ENCODE measurements at places on chromosomes 3 and 15. TPM values are rescaled to one million over a fixed set of nuclear protein-coding genes. Genes with fewer than 3 reads are reported as not detected.

LTK gene
- 0.69 TPM for total RNA-seq

OIP5 gene
- total RNA-seq, result not detected

- no peak for DNase-seq
These were observed 665.4 kb upstream of the CBLB start for GRCh38 chr3:106534206-106534605.

GRCh38 chr3:73637042-73637441, 12.3 kb upstream of the PDZRN3 start:
- DNase-seq, result no peak

DNA sequence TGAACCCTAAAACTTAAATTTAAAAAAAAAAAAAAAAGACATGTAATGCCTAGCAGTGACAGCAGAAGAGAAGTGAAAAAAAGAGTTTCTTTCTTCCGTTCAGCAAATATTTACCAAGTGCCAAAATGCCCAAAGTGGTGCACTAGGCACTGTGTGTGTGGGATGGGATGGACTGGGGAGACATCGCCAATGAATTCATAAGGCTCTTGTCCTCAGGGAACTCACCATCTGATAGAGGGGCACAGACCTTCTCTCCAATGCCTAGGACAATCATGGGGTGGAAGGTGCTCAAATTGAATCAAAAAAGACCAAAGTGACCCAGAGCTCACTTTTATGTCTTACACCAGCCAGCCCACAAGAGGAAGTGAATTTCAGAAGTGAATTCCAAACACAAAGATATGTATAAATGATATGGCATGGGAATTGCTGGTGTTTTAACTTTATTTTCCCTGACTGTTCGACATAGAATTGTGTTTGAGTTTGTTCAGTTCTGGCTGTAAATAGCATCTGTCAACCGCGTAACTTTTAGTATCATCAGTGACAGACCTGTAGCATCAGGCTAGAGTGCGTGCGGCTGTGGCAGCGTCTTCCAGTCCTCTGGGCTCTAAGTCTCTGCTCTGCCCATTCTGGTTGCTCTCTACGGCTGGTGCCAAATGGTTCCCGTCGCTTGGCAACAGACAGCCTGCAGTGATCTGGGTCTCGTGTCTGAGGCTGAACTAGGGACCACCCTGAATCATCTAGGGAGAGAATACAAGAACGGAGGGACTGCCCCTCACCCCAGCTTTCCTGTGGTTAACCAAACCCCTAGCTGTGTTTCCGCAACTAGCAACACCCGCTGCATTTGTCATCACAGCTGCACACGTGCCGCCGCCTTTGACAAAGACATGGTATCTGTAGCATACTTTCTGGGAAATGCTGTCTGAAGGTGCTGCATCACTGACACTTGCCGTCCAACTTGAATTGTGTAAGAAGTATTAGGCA, 154.0 kb upstream of the THBS1 start:
- peak; percentile 94 for DNase-seq

DNA sequence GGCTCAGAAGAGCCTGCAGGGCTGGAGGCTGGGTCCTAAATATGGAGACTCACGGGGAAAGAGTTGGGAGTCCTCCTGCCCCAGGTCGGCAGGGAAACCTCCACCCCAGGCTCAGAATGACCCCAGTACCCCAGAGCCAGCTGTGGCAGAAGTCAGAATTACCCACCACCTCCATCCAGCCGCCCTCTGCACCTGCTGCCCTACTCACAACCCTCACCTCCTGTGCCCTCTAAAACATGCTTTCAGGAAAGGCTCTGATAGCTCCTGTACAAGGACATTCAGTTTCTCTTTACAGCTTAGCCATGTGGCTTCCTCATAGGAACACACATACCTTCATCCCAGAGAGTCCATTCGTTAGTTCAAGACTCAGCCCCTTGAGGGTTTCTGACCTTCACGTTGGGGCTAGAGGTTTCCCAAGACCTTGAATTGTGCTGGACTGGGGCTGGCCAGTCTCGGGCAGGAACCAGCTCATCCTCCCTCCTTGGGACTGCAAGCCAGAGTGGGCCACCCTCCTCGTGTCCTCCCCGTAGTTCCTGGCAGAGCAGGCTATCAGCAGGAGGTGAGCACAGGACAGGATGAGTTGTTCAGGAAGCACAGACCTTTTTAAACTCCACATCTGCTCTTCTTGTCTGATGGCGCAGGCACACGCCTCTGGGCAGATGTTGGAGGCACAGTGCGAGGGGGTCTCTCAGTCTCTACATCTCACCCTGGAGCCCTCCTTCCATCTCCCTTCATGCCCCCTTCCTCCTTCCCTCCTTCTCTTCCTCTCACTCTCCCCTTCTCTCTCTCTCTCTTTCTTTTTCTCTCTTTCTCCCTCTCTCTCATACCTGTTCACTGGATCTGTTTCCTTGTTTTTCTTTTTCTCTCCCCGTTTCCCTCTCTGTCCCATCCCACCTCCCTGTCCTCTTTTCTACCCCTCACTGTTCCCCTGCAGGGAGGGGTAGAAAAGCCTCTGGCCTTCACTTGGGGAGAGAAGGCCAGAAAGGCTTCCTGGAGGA, 55.9 kb upstream of the NR2C2 start:
- DNase-seq, result no peak

GRCh38 chr3:129000742-129001100, 383 bp upstream of the EFCC1 start:
- no peak for DNase-seq

RGMA gene
- total RNA-seq, result 312 TPM

DNA sequence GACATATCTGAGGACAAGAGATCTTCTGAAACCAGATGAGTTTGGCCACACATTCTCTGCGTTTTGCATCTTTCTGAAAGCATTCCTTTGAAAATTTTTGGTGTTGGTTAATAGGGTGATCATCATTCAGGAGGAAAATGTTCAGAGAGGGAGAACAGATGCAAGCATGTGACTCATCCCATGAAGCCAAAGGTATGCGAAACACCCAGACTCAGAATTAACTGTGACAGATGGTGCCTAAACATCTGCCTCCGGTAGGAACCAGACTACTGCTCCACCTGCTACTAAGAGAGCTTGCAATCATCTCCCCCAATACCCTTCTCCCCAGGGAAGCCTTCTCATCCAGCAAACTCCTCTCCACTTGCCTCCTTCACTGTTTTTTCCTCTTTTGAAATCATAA, 46.2 kb downstream of the TRIM69 start:
- no peak for DNase-seq

UBAP1L gene
- total RNA-seq, result 1.2 TPM

CHRM5 gene
- not detected for total RNA-seq

PRTG gene
- 1.8 TPM for total RNA-seq

DNA sequence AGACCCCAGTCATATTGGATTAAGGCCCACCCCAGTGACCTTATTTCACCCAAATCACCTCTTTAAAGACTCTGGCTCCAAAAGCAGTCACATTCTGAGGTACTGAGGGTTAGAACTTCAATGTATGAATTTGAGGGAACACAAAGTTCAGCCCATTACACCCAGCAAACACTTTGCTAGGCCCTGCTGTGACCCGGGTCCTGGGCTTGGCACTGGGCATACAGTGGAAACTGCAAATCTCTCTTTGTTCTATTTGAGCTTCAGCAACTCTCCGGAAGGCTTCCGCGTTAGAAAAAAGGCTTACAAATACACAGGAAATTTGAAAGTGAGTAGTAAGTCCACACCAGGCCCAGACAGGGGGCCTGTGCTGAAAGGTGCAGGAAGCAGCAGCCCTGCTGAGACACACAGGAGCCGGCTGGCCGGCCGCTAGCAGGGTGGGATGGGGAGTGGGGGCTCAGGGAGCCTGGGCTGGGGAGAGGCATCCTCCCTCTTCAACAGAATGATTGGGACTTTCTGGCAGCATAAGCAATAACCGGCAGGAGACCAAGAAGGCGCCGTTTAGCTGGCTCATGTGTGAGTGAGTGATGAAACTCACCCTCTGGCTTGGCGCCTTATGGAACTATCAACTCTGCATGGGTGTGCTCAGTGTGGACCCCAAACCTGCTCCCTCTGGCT, 13.0 kb downstream of the LIPC start:
- no peak for DNase-seq

GRCh38 chr3:23807424-23808015, 1.8 kb downstream of the UBE2E1 start:
- no peak for DNase-seq

DNA sequence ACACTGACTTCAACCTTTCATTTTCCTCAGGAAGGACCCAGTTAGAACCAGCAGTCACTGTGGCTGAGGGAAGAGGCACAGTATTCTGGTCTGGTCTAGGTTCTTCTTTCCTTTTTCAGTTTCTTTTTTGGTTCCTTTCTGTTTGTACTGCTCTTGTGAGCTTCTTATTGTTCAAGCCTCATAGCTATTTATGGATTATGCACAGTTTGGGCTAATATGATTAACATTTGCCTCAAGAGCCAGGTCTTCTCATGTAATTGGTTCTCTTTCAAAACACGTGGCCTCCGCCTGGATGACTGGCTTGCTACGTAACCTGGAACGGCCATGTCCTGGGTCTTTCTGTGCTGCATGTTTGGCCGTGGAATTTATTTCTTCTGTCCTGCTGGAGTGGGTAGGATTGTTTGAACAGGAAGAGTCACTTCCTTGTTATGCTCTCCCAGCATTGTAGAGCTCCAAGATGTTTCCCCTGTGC, 43.3 kb downstream of the RBMS3 start:
- no peak for DNase-seq

COL6A5 gene
- not detected for total RNA-seq

DNA sequence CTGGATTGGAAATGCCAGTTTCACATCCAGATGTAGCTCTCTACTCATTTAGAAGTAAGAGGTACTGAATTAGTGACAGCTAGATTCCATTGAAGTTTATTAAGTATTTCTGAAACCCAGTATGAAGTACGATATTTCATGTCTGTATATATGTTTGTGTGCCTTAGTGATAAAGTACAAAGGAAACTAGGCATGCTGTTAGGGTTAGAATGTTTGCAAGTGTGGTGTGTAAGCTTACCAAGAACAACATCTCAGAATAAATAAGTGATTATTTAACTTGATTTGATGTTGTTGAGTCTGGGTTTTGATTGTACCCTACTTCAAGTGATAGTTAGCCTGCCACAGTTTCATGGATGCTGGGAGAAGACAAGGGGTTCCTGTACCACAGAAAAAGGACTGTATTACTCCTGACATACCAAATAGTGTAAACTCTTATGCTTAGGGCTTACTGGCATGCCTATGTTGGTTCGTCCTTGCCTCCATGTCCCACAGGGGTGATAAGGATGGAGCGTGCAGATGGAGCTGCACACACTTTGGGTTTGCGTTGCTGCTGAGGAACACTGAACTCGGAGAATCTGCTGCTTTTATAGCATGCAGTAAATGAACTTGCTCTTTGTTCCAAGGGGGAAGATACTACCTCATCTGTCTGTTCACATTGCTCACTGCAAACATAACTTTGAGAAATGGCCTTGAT, 43.6 kb downstream of the FNDC3B start:
- DNase-seq, result no peak

GRCh38 chr15:72231066-72231832, at the start of gene PKM:
TSS of gene PKM (minus strand) at chr15:72231190. CDS start at chr15:72219097, 12,093 bp downstream.
- DNase-seq, result peak; percentile 99

RHOV gene
- not detected for total RNA-seq

GRCh38 chr3:169939320-169939719, 27.3 kb upstream of the SEC62 start:
- DNase-seq, result no peak

GRCh38 chr15:99504071-99504822, 61.5 kb upstream of the MEF2A start:
- peak; percentile 87 for DNase-seq

GRCh38 chr3:77281721-77282120, 241.8 kb downstream of the ROBO2 start:
- DNase-seq, result no peak

AHSG gene
- total RNA-seq, result not detected

GRCh38 chr3:37458162-37459120, 284.1 kb upstream of the LRRFIP2 start:
- DNase-seq, result no peak

DNA sequence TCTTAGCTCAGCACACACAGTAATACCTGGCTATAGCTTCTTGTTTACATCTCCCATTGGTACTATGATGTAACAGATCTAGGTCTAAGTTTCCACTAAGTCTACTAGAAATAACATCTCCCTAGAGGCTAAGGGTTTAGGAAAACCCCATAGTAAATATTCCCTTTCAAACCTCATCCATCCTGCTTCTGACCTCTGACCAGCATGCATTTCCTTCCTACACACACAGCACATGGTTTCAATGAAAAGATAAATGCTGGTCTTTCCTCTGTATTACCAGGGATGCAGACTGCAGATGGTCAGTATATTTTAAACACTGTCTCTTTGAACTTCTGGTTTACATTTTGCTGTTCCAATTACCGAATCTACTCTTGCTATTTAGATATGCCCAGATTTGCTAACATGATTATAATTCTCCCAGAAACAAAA, 96.6 kb downstream of the EFL1 start:
- no peak for DNase-seq

DNA sequence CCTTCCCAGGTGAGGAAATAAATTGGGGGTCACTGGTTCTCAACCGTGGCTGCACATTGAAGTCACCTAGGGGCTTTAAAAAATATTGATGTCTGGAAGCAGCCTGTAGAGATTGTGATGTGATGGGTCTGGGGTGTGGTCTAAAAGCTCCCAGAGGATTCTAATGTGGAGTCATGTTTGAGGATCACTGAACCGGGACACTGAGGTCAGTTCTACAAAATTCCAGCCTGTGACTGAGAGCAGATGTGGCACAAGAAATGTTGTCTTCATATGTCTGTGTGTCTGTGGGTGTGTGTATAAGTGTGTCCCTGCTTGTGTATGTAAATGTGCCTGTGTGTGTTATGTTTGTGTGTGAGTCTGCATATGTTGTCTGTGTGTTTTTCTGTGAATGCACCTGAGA, 79.9 kb downstream of the TLE3 start:
- DNase-seq, result no peak

FES gene
- 41.9 TPM for total RNA-seq

GOLGA8S gene
- 0.13 TPM for total RNA-seq
